Bronchial epithelial cell (primary cell): ENCODE measurements at places on chromosomes 2 and 18. TPM values are rescaled to one million over a fixed set of nuclear protein-coding genes. Genes with fewer than 3 reads are reported as not detected.
A peak's percentile ranks its signal among the peaks of the same experiment; 100 is the strongest.

ECEL1 gene
- not detected in 2 replicates for total RNA-seq

ZSWIM2 gene
- total RNA-seq = not detected in 2 replicates

DNA sequence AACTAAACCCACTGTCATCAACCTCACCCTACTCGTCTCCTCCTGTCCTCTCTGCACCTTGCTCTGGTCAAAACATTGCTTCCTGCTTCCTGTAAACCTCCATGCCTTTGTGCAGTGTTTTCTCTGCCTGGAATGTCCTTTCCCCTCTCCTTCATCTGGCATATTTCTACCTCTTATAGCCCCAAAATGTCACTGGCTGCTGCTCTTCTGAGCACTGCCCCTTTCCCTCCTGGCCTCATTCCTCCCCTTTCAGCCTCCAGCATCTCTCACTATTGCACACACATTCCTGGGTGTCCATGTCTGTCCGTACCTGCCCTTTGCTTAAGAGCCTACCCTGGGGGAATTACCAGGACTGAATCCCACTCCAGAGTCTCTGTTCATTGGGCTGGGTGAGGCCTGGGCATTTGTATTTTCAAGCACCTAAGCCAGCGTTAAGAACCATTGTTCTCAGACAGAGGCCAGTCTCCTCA is 84.9 kb downstream of the MOGAT1 start:
- DNase-seq = peak; percentile 53

DNA sequence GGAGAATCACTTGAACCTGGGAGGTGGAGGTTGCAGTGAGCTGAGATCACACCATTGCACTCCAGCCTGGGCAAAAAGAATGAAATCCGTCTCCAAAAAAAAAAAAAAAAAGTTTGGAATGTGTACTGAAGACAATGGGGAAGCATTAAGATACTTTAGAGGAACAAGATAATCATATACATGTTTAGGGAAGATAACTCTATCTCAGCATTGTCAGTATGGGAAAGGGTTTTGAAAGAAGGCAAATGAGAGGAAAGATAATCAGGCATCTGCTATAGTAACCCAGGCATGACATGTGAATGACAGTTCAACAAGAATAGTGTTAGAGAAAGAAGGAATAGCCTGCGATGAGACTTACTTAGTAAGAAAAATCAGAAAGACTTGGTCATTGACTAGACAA is 112.0 kb downstream of the ATAD2B start:
- DNase-seq = no peak
